ENCODE measurements at places on chromosomes 1 and 21.
A peak's percentile ranks its signal among the peaks of the same experiment; 100 is the strongest.

GRCh38 chr1:79741720-79742421 lies 735.3 kb upstream of the ADGRL4 start:
- no peak for DNase-seq

DNA sequence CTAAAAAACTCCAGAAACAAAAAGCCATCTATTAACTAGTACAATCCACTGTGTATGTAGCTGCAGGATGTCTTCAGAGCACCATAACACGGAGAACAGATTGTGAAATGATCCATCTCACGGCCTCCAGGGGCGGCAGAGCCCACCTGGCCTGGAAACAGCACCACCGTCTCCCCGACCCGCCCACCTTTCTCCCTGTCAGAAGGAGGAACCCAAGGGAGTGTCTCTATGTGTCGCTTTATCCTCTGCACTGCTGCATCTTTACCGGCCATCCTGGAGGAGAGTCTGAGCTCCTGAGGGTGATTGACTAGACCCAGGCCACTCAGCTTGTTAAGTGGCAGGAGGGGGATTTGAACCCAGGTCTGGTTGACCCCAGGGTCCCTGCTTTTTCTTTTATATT lies 405.0 kb downstream of the MATN1 start:
- no peak for DNase-seq

DNA sequence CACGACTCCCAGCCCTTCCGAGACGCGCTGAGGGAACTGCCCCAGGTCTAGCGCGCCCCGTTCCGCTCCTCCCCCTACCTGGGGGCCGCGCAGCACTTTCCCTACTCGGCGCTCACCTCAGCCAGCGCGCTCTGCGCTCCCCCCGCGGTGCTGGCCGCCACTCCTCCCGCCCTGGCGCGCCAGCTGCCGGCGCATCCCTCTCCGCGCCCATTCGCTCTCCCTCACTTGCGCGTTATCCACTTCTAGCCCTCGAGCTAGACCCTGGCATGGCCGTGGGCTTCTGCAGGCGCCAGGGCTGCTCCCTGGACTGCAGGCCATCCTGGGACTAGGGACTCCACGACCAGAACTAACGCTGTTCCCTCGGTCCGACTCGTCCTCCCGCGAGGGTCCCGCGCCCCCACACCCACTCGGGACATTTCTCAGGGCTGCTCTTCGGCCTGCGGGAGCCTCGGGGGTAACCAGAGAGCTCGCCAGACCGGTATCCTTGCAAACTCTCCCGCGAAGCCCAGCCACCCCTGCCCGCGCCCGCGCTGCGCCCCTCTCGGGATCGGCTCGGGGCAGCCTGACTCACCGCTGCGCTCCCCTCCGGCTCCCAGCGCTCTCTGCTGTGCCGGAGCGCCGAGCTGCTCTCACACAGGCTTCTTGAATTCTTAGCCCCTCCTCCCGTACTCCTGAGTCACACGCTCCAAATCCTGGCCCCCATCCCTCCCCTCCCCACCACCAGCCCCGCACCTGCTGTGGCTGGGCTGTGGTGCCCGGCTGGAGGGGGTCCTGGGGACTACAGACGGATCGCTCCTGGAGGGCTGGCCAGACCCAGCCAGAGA lies at the start of gene NGF:
TSS of gene NGF (minus strand) at position 617 of the 824 bp plus-strand sequence. CDS start 51,454 bp downstream, outside the sequence.
- peak; percentile 94 for DNase-seq

DNA sequence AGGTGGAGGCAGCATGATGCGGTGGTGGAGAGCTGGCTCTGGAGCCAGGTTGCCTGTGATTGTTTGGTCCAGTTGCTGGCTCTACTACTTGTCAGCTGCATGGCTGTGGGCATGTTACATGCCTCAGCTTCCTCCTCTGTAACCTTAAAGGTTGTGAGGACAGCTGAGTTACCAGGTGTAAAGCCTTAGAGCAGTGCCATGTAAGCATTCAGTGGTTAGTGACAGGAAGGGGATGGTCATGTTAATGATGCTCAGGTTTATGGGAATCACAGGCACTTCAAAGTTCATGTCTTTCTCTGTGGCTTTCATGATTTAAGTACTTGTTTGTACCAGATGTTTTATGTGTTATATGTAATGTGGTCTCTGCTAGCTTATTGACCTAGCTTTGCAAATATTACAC lies 32.6 kb downstream of the PTGFRN start:
- DNase-seq, result no peak

- peak; percentile 58 for DNase-seq
Observed at GRCh38 chr1:196877964-196878363, 9.9 kb upstream of the CFHR4 start.

DNA sequence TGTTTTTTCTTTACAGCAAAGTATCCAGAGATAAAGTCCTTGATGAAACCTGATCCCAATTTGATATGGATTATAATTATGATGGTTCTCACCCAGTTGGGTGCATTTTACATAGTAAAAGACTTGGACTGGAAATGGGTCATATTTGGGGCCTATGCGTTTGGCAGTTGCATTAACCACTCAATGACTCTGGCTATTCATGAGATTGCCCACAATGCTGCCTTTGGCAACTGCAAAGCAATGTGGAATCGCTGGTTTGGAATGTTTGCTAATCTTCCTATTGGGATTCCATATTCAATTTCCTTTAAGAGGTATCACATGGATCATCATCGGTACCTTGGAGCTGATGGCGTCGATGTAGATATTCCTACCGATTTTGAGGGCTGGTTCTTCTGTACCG lies 6.5 kb downstream of the DEGS1 start:
- no peak for DNase-seq

DNA sequence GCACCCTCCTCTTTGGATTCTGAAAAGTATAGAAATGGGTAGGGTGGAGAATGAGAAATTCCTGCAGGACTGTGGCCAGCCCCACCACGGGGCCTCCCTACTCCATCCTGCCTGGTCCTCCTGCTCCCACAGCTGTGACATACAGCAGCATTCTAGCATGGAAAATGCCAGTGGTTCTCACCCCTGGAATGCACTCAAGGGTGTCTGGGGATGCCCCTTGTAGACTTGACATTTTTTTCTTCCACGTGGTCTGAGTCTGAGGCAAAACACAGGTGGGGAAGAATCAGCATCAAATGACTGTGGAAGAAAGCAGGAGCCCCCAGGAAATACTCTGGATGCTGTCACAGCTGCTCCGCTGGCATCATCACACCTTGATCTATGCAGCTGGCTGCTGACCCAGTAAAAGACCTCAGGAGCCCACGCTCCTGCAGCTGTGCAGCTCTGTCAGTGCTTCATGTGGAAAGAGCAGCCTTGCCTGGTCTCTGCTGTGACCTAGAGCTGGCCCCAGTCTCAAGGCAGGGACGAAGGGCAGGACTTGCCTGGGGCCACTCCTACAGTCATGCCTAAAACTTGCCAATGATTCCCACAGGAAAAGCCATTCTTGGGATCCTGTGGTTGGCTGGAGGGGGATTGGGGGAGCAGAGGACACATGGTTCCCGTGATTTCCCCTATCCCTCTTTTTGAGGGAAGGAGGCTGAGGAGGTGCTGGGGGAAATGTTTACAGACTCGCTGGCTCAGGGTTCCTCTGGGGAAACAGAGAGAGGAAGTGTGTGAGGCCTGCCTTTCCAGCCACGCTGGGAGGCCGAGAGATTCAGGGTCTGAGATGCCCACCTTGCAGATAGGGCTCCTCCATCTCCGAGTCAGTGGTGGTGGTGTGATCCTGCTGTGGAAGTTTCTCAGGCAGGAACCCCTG lies 10.8 kb upstream of the A3GALT2 start:
- DNase-seq, result peak; percentile 24

- peak; percentile 95 for DNase-seq
Observed at GRCh38 chr1:225754940-225755641, 22.5 kb upstream of the SRP9 start.

GRCh38 chr1:98854137-98854536 lies 150.5 kb downstream of the PLPPR5 start:
- no peak for DNase-seq

DNA sequence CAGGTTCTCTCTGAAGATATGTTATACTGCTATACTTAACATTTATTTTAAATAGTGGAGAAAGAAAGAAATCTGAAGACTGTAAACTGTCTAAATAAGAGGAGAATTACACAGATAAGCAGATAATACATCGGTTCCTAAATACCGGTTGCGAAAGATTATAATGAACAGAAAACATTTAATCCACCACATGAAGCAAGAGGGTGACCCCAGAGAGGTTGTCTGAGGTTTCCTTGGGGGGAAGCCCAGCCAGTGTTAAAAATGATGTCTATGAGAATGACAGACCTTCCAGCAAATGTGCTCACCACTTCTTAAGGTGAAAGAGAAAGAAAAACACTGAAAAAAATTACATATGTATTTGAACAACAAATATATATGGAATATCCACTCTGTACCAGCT lies 356.4 kb upstream of the KAZN start:
- no peak for DNase-seq

GRCh38 chr1:180267761-180268555 lies 37.9 kb downstream of the LHX4 start:
- no peak for DNase-seq
